ENCODE measurements at places on chromosomes 4 and X.

GRCh38 chr4:145035494-145036136 is 62.4 kb downstream of the ANAPC10 start:
- DNase-seq = no peak

DNA sequence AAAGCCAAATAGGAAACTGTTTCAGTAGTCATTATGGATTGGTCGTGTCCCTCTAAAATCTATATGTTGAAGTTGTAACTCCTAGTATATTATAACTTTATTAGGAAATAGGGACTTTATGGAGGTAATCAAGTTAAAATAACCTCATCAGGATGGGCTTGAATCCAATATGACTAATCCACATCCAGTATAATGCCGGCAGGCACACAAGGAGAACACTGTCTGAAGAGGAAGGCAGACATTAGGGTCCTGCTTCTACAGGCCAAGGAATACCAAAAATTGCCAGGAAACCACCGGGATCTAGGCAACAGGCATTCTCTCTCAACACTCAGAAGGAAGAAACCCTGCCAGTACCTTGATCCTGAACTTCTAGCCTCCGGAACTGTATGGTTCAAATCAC is 130.3 kb downstream of the ATP10D start:
- DNase-seq = no peak

DNA sequence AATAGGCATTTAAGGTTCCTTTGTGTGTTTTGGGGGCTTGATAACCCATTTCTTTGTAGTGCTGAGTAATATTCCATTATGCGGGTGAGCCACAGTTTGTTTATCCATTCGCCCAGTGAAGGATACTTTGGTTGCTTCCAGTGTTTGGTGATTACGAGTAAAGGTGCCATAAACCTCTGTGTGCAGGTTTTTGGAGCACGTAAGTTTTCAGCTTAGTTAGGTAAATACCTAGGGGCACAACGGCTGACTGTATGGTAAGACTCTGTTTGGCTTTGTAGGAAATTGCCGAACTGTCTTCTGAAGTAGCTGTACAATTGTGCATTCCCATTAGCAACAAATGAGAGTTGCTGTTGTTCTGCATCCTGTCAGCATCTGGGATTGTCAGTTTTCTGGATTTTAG is 3.8 kb upstream of the TBL1X start:
- DNase-seq = no peak

- DNase-seq = no peak
Measured at GRCh38 chr4:154004016-154004415, 215.1 kb upstream of the SFRP2 start.

DNA sequence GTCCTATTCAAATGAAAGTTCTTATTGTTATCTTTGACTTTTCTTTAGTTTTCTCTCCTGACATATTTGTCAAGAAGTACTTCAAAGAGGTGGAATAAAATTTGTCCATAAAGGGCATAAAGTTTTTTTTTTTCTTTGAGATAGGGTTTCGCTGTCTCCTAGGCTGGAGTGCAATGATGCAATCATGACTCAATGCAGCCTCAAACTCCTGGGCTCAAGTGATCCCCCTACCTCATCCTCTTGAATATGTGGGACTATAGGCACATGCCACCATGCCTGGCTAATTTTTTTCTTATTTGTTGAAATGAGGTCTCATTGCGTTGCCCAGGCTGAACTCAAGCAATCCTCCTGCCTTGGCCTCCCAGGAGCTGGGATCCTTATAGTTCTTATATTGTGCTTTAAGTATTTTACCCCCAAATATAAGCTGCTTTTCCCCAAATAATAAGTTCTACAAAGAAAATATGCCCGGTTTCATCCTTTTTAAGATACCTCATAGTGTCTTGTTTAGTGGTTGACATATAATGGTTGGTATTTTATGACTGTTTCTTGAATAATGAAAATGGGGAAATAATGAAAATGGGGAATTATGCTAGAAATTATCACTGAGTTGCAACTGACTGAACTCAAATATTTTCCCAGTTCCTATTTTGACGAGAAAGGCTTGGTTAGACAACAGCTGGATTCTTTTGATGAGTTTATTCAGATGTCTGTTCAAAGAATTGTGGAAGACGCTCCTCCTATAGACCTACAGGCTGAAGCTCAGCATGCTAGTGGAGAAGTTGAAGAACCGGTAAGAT is 11.6 kb downstream of the POLR2B start:
- no peak for DNase-seq

DNA sequence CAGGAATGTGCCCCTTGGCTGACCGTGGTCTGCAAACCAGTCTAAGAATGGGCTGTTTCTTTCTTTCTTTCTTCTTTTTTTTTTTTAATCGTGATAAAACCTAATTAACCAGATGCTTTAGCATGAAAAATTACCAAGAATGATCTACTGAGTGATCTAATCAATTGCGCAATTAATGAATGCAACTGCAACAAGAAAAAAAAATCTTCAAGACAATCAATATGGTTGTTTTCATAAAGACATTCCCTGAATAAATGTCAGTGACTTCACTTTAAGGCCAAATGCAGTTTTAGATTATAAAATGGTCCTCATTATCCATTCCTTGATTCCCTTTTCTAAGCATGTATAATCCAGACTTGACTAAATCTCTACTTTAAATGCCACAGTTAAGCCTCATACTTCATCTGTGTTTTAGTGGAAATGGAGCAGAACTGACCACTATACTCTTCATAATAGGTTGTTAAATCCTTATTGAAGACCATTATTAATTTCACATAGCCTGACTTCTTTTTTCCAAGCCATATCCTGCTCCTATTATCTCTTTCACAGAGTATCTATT is 51.6 kb upstream of the SETD7 start:
- DNase-seq = no peak

DNA sequence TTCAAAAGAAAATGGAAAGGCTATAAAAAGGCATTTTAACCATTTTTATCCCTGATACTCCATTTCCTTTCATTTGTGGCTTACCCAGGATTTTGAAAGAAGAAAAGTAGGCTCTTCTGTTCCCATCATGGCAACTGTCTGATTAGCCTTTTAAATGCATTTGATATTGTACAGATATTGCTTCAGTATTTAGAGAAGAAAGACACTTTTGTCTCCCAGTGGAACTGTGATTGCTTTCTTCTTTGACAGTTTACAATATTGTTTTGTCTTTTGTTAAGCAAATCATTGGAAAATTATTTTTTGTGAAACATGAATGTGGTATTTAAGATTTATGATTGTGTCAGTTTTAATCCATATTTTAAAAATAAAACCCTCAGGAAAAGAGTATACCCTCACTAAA is 297.4 kb upstream of the TACR3 start:
- DNase-seq = no peak

- no peak for DNase-seq
Measured at GRCh38 chr4:43112139-43112538, 219.6 kb downstream of the GRXCR1 start.

DNA sequence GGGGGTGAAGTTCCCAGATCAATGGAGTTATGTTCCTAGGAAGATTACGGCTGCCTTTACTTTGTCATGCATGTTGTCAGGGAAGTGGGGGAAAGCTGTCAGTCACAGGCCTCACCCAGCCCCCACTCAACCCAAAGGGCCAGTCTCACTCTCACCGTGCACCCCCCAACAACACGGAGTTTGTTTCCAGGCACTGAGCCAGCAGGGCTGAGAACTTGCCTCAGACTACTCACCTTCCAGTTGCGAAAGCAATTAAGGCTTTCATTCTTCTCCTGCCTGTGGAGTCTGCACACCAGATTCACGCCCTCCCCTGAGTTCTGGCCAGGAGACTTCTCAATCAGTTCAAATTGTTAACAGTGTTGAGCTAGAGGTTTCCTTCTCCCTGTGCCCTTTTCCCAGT is 114.3 kb downstream of the SH3BGRL start:
- DNase-seq = no peak

DNA sequence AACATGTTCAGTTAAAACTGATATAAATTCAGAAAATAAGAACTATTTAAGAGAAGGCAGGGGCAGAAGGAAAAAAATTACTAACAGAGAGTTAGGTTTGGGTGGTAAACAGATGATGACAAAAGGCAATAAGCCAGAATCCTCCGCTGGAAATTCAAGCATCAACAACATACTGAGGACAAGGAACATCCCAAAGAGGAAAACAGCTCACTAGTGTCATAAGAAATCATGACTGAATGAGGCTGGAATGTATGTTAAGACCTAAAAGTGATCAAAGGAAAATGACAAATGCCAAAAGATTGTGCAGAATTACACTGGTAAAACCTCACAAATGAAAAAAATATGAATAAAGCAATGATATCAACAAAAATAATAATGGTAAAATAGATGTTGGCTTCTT is 88.4 kb downstream of the WDFY3 start:
- DNase-seq = peak; percentile 83

DNA sequence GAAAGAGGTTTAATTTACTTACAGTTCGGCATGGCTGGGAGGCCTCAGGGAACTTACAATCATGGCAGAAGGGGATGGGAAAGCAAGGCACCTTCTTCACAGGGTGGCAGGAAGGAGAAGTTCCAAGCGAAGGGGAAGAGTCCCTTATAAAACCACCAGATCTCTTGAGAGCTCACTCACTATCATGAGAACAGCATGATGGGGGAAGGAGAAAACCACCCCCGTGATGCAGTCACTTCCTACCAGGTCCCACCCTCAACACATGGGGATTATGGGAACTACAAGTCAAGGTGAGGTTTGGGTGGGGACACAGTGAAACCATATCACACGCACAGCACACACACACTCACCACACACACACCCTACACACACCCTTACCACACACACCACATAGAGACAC is 104.3 kb downstream of the DCTD start:
- DNase-seq = no peak

- no peak for DNase-seq
Measured at GRCh38 chr4:13118633-13119032, 365.5 kb downstream of the RAB28 start.

DNA sequence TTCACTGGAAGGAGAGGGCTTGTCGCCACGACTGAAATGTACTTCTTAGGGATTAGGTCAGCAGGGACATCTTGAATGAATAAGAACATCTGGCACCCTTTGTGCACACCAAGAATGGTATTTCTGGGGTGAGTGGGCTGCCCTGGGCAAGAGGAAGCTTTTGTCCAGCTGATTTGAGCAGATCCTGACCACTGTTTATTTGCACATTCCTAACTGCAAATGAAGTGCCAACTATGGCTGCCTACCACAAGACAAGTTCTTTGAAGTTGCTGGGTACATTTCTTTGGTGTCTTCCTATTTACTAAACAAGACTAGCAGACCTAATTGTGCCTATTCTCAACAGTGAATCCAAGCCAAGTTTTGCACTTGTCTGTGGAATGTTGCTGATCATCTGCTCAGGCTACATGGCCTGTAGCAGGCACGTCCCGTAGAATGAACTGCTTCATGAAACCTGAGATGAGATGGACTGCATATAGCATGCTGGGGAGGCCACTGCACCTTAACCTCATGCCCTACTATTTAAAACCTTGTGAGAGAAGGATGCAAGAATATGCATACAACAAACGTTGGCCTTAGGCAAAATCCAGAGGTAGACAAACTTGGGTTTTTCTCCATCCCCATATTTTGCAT is 45.0 kb downstream of the PIR start:
- no peak for DNase-seq

DNA sequence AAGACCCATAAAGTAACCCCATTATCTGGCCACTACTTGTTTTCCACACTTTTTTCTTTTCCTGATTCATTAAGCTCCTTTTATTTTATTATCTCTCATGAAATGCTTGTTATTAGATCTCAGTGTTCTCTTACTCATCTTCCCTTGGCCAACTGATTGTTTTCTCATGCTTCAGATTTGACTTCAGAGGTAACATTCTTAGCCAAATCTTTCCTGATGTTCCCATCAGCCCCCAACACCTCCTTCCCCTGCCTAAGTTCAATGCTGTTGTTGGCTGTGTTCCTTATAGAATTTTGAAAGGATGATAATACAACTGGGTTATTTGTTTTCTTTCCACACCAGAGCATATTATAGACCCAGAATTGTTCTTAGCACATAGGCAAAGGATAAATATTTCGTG is 75.6 kb downstream of the BMPR1B start:
- no peak for DNase-seq

- DNase-seq = no peak
Measured at GRCh38 chr4:11297201-11297600, 131.5 kb downstream of the HS3ST1 start.

DNA sequence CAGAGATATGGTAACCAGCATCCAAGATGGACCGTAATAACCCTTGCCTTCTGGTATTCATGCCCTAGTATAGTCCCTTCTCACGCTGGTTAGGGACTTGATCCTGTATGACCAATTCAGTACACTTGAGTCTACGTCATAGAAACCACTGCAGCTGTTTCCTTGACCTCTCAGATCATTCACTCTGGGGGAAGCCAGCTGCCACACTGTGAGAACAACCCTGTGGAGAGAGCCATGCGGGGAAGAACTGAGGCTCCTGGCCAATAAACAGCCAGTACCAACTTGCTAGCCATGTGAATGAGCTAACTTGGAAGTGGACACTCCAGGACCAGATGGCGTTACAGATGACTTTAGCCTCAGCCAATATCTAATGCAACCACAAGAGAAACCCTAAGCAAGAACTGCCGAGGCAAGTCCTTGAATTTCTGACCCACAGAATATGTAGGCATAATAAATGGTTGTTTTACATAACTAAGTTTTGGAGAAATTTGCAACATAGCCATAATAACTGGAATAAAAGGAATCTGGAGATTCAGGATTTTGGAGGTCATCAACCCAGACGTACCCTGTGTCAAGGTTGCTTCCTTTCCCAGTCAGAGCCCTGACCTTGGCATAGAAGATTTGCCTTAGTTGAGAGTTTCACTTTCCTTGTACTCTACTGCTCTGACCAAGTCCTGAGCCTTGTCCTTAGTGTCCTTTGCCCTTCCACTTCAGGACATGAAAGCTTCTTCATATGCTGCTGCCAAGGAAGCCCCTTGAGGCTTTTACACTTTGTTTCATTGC is 87.3 kb upstream of the ZNF81 start:
- DNase-seq = no peak

Data from non-pigmented ciliary epithelial cell (primary cell).